ENCODE measurements at places on chromosomes 3 and 15. TPM values are rescaled to one million over a fixed set of nuclear protein-coding genes. Genes with fewer than 3 reads are reported as not detected.

GRCh38 chr3:17089314-17089700, 204.6 kb downstream of the PLCL2 start:
- DNase-seq: no peak
- H3K27me3 ChIP-seq: no peaks in the 10 kb centered on the region
- no peaks in the 10 kb centered on the region for H3K36me3 ChIP-seq
- no peaks in the 10 kb centered on the region for H3K4me1 ChIP-seq
- H3K27ac ChIP-seq: no peak overlapping the region
- no peak overlapping the region for H3K4me3 ChIP-seq

DNA sequence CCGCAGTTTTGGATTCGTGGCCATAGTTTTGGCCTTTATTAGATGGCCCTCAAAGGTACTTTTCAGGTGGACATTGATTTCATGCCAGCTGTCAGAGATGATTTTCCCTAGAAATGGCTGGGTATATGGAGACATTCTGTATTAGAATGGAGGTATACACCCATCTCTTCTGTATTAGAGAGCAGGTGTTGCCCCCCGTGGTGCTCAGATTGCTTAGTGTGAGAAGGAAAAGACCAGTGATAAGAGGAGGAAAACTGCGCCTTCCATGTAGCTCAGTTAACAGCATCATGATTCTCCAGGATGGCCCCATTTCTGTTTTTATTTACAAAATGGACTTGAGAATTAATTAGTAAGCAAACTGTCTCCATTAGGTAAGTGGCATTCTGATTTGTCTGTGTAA, 145.9 kb downstream of the IGF1R start:
- no peak for DNase-seq
- H3K36me3 ChIP-seq: no peaks in the 10 kb centered on the region
- no peak overlapping the region for H3K4me3 ChIP-seq
- H3K4me1 ChIP-seq: peaks cover 26% of the 10 kb centered on the region

Gene ZIC1
- not detected for total RNA-seq

Gene AHSG
- 0.24 TPM for total RNA-seq

- no peak overlapping the region for H3K4me3 ChIP-seq
- H3K27ac ChIP-seq: no peak overlapping the region
- H3K4me1 ChIP-seq: no peaks in the 10 kb centered on the region
- DNase-seq: no peak
- H3K36me3 ChIP-seq: no peaks in the 10 kb centered on the region
- H3K27me3 ChIP-seq: peaks cover 88% of the 10 kb centered on the region
Measured at GRCh38 chr15:68711406-68711805, 109.3 kb downstream of the ANP32A start.

Gene C3orf52
- 28.2 TPM for total RNA-seq

Gene CTSH
- 433 TPM for total RNA-seq

- no peak for DNase-seq
- no peaks in the 10 kb centered on the region for H3K36me3 ChIP-seq
Measured at GRCh38 chr3:65591313-65591712, 447.4 kb downstream of the MAGI1 start.

Gene TLR9
- 0.27 TPM for total RNA-seq

Gene SLC22A14
- 1.8 TPM for total RNA-seq

Gene HERC2
- 19.7 TPM for total RNA-seq

Gene BCL2A1
- total RNA-seq: not detected

DNA sequence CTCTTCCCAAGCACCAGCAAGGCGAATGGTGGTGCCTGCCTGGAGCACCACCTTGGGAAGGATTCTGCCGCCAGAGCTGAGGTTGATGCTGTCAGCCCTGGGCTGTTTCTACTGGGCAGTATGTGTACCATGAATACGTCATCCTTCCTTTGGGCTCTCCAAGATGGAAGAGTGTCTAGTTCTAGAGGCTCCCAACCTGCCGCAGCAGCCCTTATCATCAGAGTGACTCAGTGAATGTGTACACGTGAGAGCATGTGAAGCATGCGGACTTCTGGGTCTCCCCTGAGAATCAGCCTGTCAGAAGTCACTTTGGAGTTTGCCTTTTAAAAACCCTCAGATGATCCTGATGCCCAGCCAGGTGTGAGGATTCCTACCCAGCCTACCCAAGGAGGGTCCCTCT, 20.9 kb downstream of the PLA2G4D start:
- no peaks in the 10 kb centered on the region for H3K4me1 ChIP-seq
- DNase-seq: no peak
- no peak overlapping the region for H3K27ac ChIP-seq
- H3K27me3 ChIP-seq: no peaks in the 10 kb centered on the region

DNA sequence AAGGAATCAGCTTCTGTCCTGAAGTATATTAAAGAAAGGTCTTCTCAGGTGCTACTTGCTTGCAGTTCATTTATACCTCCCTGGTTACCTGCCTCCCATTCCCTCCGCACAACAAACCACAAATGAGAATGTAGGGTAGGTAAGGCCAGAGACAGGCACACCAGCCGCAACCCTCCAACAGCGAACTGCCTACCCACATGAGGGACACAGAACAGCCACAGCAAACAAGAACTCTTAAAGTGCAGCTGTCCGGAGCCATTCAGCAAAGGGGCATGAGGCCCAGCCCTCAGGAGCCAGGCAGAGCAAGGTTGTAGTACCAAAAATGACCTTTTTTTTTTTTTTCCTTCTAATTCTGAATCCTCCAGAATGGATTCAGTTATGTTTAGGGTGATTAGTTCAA, 52.4 kb downstream of the SPSB4 start:
- H3K36me3 ChIP-seq: no peaks in the 10 kb centered on the region
- H3K27ac ChIP-seq: no peak overlapping the region
- H3K4me3 ChIP-seq: no peak overlapping the region
- no peaks in the 10 kb centered on the region for H3K4me1 ChIP-seq

GRCh38 chr3:129593595-129594339, 12.7 kb downstream of the PLXND1 start:
- H3K27me3 ChIP-seq: peaks cover 12% of the 10 kb centered on the region
- H3K36me3 ChIP-seq: peaks cover 4% of the 10 kb centered on the region
- H3K4me1 ChIP-seq: no peaks in the 10 kb centered on the region
- H3K4me3 ChIP-seq: no peak overlapping the region
- H3K27ac ChIP-seq: no peak overlapping the region

All from Calu3 (cell line).